ENCODE measurements at places on chromosomes 16 and 17. TPM values are rescaled to one million over a fixed set of nuclear protein-coding genes. Genes with fewer than 3 reads are reported as not detected.

CCDC200 gene
- 147 TPM for total RNA-seq

- H3K36me3 ChIP-seq, result no peaks in the 10 kb centered on the region
- H3K4me3 ChIP-seq, result no peak overlapping the region
- peak; percentile 49 for DNase-seq
Observed at GRCh38 chr16:77599793-77600415, 122.4 kb upstream of the NUDT7 start.

- no peaks in the 10 kb centered on the region for H3K36me3 ChIP-seq
- peaks cover 4% of the 10 kb centered on the region for H3K4me1 ChIP-seq
- no peak overlapping the region for H3K27ac ChIP-seq
- no peak for DNase-seq
- no peaks in the 10 kb centered on the region for H3K27me3 ChIP-seq
Observed at GRCh38 chr16:87960852-87961251, 9.6 kb downstream of the BANP start.

- H3K4me3 ChIP-seq, result no peak overlapping the region
- no peaks in the 10 kb centered on the region for H3K36me3 ChIP-seq
- no peaks in the 10 kb centered on the region for H3K4me1 ChIP-seq
- DNase-seq, result no peak
- H3K27me3 ChIP-seq, result no peaks in the 10 kb centered on the region
Observed at GRCh38 chr16:78664811-78665772, 565.6 kb downstream of the WWOX start.

GRCh38 chr16:76897816-76898215, 293.2 kb upstream of the MON1B start:
- no peak overlapping the region for H3K4me3 ChIP-seq
- no peak for DNase-seq
- no peaks in the 10 kb centered on the region for H3K4me1 ChIP-seq
- no peaks in the 10 kb centered on the region for H3K27me3 ChIP-seq
- H3K36me3 ChIP-seq, result no peaks in the 10 kb centered on the region
- no peak overlapping the region for H3K27ac ChIP-seq

GRCh38 chr17:80575057-80575875, 30.6 kb downstream of the RPTOR start:
- no peaks in the 10 kb centered on the region for H3K4me1 ChIP-seq
- no peak overlapping the region for H3K4me3 ChIP-seq
- no peak overlapping the region for H3K27ac ChIP-seq
- H3K36me3 ChIP-seq, result no peaks in the 10 kb centered on the region
